ENCODE measurements at places on chromosomes 16 and 17. TPM values are rescaled to one million over a fixed set of nuclear protein-coding genes. Genes with fewer than 3 reads are reported as not detected.

Gene ANKFN1
- 0.01 TPM for polyA plus RNA-seq

GRCh38 chr17:38461683-38462082 is 33.4 kb downstream of the ARHGAP23 start:
- no peak overlapping the region for H3K4me3 ChIP-seq
- no peaks in the 10 kb centered on the region for H3K27me3 ChIP-seq
- H3K36me3 ChIP-seq = peaks cover 51% of the 10 kb centered on the region
- DNase-seq = no peak

Gene SEPHS2
- polyA plus RNA-seq = 63.8 TPM

GRCh38 chr16:52547004-52547833 is at the start of gene TOX3:
Gene TOX3, minus strand, starts transcription at chr16:52547143. Its CDS starts 420 bp downstream, at chr16:52546723.
- no peak within 1 kb of the TSS for H3K27ac ChIP-seq
- H3K27me3 ChIP-seq = peaks cover 61% of the 10 kb centered on the region
- no peaks in the 10 kb centered on the region for H3K36me3 ChIP-seq
- H3K4me1 ChIP-seq = no peaks in the 10 kb centered on the region

DNA sequence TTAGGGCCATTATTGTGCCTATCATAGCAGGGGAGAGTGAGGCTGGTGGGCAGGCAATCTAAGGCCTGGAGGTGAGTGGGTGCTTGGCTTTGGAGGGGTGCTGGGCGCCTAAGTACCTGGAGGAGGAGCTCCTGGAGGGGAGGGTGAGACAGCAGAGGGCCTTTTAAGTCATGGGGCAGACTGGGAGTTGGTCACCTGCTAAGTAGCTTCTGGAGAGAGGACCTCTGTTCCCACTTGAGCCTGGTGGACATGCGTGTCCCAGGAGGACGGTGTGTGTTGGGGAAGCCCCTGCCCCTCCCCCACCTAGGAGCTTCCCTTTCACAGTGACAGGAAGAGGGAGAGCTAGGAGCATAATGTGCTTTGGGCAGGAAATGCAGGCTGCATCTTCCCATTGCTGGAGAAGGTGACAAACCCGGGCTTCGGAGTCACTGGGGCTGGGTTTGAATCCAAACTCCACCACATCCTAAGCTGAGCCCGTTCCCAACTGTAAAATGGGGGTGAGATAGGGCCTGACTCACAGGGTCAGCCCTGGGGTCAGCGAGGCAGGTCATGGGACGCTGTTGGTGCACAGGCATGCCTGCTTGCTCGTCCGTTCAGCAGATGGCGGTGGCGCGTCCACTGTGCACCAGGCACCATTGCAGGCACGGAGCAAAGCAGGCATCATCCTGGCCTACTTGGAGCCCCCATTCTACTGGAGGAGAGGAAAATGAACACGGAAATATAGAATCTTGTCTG is 37.9 kb downstream of the CMIP start:
- H3K27me3 ChIP-seq = no peaks in the 10 kb centered on the region
- H3K4me1 ChIP-seq = no peaks in the 10 kb centered on the region
- no peak overlapping the region for H3K27ac ChIP-seq
- H3K4me3 ChIP-seq = no peak overlapping the region
- DNase-seq = no peak

Gene NTN1
- 0.60 TPM for polyA plus RNA-seq

DNA sequence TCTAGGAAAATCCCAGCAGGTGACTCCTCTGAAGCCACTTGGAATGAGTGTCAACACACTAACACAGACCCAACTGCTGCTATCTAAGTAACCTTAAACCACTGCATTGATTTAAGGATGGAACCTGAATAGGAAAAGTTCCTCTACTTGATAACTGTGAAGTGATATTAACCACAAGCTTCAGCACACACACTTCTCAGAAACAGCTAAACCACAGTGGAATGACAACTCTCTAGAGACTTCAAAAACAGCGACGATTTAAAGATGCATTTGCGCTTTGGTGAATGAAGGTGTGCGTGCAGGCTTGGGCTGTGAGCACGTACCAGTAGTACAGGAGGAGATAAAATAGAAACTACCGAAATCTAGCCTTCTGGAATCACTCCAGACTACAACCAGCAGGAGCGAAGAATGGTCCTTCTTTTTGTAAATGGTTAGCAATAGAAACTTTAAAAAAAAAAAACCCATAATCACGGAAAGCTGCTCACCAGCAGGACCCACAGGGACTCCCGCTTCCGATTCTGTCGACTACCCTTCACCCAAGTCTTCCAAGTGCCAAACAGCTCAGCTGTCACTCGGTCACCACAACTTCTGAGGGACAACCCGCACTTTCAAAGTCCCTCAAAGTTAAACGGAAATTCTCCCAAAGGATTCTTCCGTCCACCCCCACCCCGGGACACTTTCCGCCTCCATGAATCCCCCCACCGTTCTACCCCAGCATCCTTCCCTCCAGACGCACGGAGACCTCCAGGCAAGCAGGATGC is 137.7 kb upstream of the CORO6 start:
- peak overlapping the region; percentile 95 for H3K4me3 ChIP-seq
- peak overlapping the region; percentile 97 for H3K27ac ChIP-seq
- DNase-seq = no peak
- peaks cover 16% of the 10 kb centered on the region for H3K36me3 ChIP-seq

GRCh38 chr17:53627511-53627910 is 195.2 kb upstream of the KIF2B start:
- DNase-seq = no peak
- H3K27me3 ChIP-seq = no peaks in the 10 kb centered on the region
- no peaks in the 10 kb centered on the region for H3K36me3 ChIP-seq
- no peaks in the 10 kb centered on the region for H3K4me1 ChIP-seq
- no peak overlapping the region for H3K27ac ChIP-seq

Data from psoas muscle (tissue), 8 donors.